NCI-H748 treated with DMSO at 0.1 percent for 48 hours (cell line): ENCODE measurements at places on chromosomes 4 and X.

DNA sequence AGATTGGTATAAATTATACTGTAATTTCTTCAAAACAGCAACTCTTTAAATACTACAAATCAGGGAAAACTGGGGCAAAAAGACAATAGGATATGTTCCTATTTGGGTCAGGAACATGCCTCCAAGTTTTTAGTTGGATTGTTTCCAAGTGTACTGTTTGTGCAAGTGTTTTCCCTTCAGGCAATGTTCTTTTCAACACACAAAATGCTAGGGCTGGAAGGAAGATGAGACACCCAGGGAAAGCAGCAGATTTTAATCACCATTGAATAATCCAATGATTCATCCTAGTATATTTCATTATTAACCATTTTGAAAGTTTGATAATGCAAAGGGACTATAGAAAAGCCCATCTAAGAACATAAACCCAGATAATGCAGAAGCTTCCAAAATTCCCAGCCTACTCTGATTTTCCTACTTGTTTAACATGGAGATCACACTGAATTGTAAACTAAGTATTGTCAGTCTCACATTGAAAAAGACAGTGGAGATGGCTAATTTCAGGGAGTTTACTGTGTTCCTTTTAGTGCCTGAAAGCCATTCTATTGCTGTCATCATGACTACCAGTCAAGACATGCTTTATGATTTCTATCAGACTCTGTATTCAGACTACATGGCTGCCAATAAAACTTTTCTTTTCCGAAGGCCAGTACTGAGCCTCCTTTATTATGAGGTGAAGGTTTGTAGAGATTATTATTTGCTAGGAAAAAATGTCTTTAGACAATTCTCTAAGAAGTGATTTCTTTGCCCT is 38.6 kb downstream of the COL4A6 start:
- no peak for DNase-seq

- no peak for DNase-seq
Observed at GRCh38 chrX:46653482-46653881, 79.9 kb downstream of the CHST7 start.

GRCh38 chr4:6963139-6963611 is 53.5 kb downstream of the TBC1D14 start:
- no peak for DNase-seq

DNA sequence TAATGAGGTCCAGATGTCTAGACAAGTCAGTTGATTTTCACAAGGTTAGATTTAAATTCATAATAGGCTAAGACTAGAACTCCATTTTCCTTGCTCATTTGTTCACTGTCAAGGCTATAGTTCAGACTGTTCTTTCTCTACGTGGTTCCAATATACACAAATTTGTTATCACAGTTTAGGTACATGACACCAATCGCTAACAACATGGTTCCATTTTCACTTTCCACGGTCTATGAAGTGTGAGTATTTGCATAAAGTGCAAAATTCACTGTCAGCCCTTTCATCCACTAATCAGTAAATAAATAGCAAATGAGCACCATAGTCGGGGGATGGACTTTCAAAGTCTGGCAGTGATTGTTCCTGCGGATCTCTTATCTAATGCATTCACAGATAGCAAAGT is 315.7 kb upstream of the SPOCK3 start:
- no peak for DNase-seq

DNA sequence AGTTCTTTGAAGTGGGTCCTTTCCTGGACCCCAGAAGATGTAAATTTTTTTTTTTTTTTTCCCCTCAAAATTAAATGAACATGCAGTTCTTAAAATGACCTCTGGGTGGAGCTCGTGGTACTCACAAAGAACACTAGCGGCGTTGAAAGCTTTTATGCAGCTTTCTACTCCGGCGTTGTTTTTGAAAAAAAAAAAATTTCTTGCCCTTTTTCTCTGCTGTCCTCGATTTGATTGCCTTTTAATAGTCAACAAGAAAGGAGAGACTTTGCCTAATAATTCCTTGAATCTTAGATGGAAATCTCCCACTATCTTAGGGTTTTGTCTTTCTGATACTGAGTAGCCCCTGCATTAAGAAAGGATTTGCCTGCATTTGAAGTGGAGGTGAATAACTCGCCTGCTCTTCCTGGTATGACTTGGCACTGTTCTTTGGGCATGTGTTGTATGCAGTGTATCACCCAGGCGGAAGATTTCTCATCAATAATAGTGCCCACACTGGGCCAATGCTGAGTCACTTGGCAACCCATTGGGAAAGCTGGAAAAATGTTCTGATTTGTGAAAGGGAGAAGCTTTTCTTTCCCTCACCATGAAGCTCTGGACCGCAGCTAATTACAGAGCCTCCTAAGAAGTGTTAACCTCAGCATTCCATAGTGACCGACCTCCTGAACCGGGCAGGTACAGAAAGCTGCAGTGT is 104.0 kb downstream of the PHEX start:
- peak; percentile 52 for DNase-seq

GRCh38 chr4:158941895-158942294 is 161.0 kb upstream of the RAPGEF2 start:
- DNase-seq, result no peak

GRCh38 chr4:54767376-54767775 is 109.6 kb downstream of the KIT start:
- DNase-seq, result no peak

GRCh38 chr4:139027776-139028175 is 12.2 kb downstream of the NOCT start:
- no peak for DNase-seq

GRCh38 chr4:24146127-24146526 is 256.3 kb upstream of the PPARGC1A start:
- no peak for DNase-seq

GRCh38 chr4:628311-628741 is 3.0 kb downstream of the PDE6B start:
- DNase-seq, result no peak

DNA sequence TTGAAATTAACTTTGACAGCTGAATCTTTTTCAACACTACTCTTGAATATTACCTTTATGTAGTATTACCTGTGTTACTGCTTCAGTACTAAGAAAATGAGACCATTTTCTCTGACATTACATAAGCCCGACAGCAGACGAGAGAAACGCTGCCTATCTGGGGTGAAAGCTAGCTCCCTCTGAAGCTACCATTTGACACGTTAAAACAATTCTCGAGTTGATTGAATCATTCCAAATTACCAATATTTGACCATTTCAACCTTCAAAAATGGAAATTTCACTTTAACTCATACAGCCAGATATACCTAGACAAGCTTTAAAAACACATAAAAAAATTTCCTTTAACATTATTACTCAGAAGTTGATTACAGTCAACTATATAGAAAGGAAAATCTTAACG is 836 bp downstream of the GPM6A start:
- peak; percentile 56 for DNase-seq

- no peak for DNase-seq
Observed at GRCh38 chrX:9231491-9231890, 197.6 kb upstream of the FAM9B start.

- DNase-seq, result no peak
Observed at GRCh38 chr4:51843309-51844152, 578 bp downstream of the DCUN1D4 start.

- DNase-seq, result no peak
Observed at GRCh38 chr4:184705692-184706091, 28.2 kb downstream of the CENPU start.
